Calu3 (cell line): ENCODE measurements at places on chromosomes 11 and 22. TPM values are rescaled to one million over a fixed set of nuclear protein-coding genes. Genes with fewer than 3 reads are reported as not detected.

KRTAP5-7 gene
- not detected in 2 replicates for total RNA-seq

APOL5 gene
- not detected in 2 replicates for total RNA-seq

APIP gene
- 41.2 and 42.4 TPM in 2 replicates for total RNA-seq

- H3K36me3 ChIP-seq = no peaks in the 10 kb centered on the region
- peak; percentile 48 for DNase-seq
- no peak overlapping the region for H3K27ac ChIP-seq
- H3K4me1 ChIP-seq = no peaks in the 10 kb centered on the region
- no peak overlapping the region for H3K4me3 ChIP-seq
Observed at GRCh38 chr11:131668500-131669400, 298.3 kb downstream of the NTM start.

DNA sequence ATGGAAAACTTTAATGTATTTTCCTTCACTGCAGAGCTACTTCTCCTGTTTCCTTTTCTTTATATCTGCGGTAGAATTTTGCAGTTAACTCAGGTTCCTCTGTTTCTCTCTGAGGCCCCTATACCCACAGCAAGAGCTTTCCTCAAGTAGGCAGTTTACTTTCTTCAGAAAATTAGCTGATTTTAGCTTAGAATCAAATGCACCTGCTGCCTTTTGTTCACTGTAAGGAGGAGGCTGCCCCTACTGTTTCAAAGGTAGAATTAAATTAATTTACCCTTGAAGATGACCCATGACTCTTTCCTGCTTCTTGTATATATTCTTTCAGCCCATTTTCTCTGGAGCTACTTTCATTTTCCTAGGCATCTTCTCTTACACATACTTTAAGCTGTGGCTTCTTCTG is 68.7 kb upstream of the GDPD4 start:
- peaks cover 5% of the 10 kb centered on the region for H3K4me1 ChIP-seq
- H3K27me3 ChIP-seq = no peaks in the 10 kb centered on the region
- DNase-seq = no peak
- no peak overlapping the region for H3K4me3 ChIP-seq
- H3K36me3 ChIP-seq = no peaks in the 10 kb centered on the region

DNA sequence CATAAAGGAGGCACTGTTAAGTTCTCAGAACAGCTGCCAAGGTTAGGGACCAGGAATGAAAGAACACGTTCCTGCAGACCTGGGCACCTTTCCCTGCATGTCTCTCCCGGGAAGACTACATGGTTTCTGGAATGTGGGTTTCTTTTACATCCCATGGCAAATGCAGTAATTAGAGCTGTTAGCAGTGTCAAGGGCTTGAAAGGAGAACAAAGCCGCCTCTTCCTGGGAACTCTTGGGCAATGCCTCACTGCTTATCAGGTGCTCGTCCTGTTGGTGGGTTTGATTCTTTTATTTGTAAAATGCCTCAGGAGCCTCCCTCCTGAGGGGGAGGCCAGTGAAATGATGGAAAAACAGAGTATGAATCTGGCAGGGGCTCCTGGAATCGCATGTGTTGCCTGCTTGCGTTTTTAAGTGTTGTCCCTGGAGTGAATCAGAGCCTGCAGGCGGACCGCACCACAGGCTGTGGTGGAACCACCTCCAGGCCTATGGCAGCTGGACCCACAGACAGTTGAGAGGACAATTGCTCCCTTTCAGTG is 723 bp upstream of the C22orf31 start:
- H3K4me1 ChIP-seq = no peaks in the 10 kb centered on the region
- H3K4me3 ChIP-seq = no peak overlapping the region
- H3K27ac ChIP-seq = no peak overlapping the region
- peaks cover 17% of the 10 kb centered on the region for H3K27me3 ChIP-seq
- DNase-seq = no peak
- H3K36me3 ChIP-seq = no peaks in the 10 kb centered on the region

DNA sequence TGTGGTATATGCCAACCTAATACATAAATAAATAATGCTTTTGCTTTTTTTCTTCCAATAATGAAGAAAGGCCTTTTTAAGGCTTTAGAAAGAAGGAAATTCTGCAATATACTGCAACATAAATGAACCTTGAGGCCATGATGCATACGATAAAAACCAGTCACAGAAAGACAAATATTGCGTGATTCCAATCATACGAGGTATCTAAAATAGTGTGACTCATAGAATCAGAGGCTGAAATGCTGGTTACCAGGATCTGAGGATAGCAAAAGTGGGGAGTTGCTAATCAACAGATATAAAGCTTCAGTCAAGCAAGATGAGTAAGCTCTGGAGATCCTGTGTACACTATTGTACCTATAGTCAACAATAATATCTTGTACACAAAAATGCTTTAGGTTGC is 24.2 kb downstream of the MS4A6A start:
- H3K27me3 ChIP-seq = no peaks in the 10 kb centered on the region
- H3K27ac ChIP-seq = no peak overlapping the region
- peaks cover 8% of the 10 kb centered on the region for H3K4me1 ChIP-seq
- H3K36me3 ChIP-seq = no peaks in the 10 kb centered on the region
- no peak overlapping the region for H3K4me3 ChIP-seq

DNA sequence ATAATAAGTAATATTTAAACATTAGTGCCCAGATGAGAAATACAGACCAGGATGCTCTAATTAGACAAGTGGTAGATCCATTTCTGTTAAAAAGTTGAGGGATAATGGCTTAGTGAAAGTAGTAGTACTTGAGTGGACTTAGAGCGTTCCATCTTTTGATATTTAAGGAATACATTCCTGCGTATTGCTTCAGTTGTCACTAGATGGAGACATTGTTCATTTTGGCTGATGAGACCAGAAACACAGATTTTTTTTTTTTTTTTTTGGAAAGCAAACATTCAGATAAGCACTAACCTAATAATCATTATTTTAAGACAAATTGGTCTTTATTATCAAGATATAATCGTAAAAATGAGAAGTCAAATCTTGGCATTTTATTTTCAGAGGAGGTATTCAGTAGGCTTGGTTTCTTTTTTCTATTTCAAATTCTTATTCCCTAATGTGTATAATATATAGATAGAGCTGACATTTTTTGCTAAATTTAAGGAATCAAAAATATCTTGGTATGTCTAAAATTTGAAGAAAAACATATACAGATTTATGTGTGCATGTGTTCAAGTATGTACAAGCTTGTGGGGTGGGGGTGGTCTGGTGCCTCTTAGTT is 92.9 kb downstream of the DYNC2H1 start:
- H3K4me1 ChIP-seq = no peaks in the 10 kb centered on the region
- H3K27ac ChIP-seq = no peak overlapping the region
- no peak overlapping the region for H3K4me3 ChIP-seq

- no peaks in the 10 kb centered on the region for H3K4me1 ChIP-seq
- no peak for DNase-seq
- H3K4me3 ChIP-seq = no peak overlapping the region
- H3K36me3 ChIP-seq = peaks cover 13% of the 10 kb centered on the region
- H3K27ac ChIP-seq = no peak overlapping the region
Observed at GRCh38 chr11:70545610-70545912, 147.2 kb downstream of the CTTN start.

- no peak overlapping the region for H3K4me3 ChIP-seq
- no peaks in the 10 kb centered on the region for H3K27me3 ChIP-seq
- no peaks in the 10 kb centered on the region for H3K4me1 ChIP-seq
- no peak overlapping the region for H3K27ac ChIP-seq
- no peaks in the 10 kb centered on the region for H3K36me3 ChIP-seq
Observed at GRCh38 chr22:29737251-29738117, 17.7 kb downstream of the CABP7 start.

DNA sequence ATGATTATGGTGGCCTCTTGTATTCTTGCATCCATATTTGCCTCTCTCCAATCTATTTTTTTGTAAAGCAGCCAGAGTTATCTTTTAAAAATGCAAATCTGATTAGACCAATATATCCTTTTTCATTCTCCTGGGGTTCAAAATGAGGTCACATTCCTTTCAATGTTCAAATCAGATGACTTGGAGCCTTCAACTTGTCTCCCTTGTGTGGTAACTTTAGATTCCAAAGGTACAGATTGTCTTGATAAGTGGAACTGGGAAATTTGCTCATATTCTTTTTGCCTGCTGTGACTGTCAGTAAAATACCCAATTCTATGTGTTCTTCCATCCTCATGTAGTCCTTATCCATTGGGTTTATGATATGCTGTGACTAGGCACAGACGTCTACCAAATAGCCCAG is 15.1 kb upstream of the CAPRIN1 start:
- peaks cover 7% of the 10 kb centered on the region for H3K4me1 ChIP-seq
- H3K27me3 ChIP-seq = no peaks in the 10 kb centered on the region
- H3K27ac ChIP-seq = no peak overlapping the region
- no peak for DNase-seq
- H3K36me3 ChIP-seq = no peaks in the 10 kb centered on the region
- no peak overlapping the region for H3K4me3 ChIP-seq
